Central memory CD8-positive, alpha-beta T cell (primary cell): ENCODE measurements at places on chromosomes 5 and 9.

DNA sequence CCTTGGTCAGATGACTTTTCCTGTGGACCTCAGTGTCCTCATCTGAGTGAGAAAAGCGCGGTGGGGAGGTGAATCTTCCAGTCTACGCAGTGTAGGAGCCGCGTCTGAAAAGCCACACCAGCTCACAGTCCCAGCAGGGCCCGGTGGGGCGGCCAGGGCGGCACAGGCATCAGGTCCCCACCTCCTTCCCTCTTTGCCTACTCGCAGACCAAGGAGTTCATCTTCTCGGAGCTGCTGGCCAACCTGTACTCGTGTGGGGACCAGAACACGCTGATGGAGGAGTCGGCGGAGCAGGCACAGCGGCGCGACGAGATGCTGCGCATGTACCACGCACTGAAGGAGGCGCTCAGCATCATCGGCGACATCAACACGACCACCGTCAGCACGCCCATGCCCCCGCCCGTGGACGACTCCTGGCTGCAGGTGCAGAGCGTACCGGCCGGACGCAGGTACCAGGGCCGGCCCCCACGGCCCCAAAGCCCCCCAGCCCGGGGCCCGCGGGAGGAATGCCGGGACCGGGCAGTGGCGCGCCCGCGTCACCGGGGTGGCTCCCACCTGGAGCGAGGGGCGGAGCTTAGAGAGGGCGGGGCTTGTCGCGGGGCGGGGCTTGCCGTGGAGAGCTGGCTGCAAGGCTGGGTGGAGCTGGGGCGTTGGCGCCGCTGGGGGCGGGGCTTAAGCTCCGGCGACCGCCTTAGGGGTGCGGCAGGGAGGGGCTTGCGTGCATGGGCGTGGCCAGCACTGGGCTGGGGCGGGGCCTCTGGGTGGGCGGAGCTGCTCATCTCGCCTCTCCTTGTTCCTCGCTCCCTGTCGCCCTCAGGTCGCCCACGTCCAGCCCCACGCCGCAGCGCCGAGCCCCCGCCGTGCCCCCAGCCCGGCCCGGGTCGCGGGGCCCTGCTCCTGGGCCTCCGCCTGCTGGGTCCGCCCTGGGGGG lies 25.6 kb downstream of the GOLGA2 start:
- DNase-seq = peak; percentile 97

GRCh38 chr5:111412593-111412992 lies 99.7 kb downstream of the STARD4 start:
- DNase-seq = no peak

GRCh38 chr9:6219981-6220380 lies 4.4 kb downstream of the IL33 start:
- DNase-seq = no peak

DNA sequence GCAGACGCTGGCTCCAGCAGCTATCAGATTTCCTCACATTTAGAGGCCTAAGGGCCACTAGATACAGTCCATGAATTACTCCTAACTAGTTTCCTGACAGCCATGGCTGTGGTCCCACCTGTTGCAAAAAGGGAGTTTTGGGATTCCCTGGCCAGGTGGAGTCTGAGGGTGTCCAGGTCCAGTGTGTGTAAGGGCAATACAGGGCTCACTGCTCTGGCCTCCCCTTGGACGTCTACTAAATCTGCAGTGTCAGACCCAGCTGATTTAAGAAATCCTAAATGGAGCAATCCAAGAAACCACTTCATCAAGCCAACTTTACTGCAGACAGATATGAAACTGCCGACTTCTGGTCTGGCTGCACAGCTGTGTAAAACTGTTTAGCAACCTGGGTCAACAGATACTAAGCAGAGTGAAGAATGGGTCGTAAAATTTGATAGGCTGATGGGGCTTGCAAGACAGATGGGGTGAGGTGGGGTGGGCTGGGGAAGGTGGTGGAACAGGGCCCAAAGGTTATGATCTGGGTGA lies 116.4 kb downstream of the GADD45G start:
- DNase-seq = no peak

DNA sequence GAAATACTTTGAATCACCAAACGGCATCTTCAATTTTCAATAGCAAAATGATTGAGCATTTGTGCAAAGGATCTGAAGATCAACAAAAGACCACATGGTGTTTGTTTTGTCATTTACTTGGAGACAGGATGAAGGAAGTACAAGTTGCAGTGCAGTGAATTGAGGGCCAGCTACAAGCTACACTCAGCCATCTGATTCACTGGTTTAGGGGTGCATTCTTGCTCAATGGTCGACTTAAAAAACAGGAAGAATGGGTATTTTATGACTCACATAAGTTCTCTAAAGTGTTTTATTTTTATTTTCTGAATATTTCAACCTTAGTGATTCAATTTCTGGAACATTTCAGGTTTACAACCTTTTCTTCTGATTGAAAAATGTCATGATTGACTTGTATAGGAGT lies 412.1 kb upstream of the ADAMTSL1 start:
- no peak for DNase-seq

- DNase-seq = no peak
These were observed 5.3 kb downstream of the SLC36A3 start for GRCh38 chr5:151298063-151298855.

- no peak for DNase-seq
These were observed 71.1 kb downstream of the MLLT3 start for GRCh38 chr9:20551236-20551635.

DNA sequence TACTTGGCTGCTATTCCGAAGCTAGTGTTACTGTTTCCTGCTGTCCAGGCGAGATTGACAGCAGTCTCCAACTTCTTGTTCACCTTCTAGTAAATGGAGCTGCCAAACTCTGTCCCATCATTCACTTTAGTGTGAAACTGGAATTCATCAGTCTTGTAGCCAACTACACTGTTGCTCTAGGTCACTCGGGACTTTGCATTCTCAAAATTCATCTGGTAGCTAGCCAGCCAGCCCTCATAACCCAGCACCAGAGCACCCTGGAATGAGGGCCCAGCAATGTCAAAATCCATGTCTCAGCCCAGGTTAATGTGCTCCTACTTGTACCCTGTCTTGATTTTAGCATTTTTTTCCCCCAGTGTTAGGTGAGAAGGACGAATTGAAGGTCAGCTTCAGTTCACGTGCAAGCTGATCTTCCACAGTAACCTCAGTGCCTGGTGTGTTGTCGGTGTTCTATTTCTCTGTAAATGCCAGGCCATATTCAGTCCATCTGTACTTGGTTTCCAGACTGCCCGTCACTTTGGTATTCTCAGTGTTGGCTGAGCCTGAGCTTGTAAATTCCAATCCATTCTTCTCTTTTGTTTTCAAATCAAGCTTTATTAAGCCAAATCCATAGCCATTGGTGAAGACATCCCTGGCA lies 28.9 kb downstream of the ZNF169 start:
- no peak for DNase-seq

- no peak for DNase-seq
These were observed 90.9 kb upstream of the MTAP start for GRCh38 chr9:21711504-21711903.

DNA sequence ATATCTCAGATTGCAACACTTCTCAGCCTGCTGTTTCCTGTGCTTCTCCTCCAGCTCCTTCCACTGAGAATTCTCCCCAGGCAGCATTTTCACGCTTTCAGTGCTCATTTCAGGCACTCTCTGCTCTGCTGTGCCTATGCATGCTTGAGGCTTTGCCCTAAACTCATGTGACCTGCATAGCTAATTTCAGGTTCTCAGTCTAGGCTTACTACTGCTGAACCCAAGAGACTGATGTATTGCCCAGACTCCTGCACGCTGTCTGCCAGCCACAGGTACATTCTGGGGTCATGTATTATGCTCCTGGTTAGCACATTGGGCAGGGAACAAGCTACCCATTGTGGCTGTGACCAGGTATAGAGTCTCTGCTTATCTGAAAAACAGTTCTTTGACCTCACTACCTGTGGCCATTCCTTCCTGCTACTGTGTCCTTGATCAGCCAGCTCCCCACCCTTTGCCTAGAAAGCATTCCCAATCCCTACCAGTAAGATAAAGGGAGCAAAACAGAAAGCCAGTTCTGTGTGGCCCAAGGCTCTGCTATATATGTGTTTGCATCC lies 34.7 kb downstream of the PIP5K1B start:
- no peak for DNase-seq

- DNase-seq = no peak
These were observed 652.4 kb downstream of the PDE4D start for GRCh38 chr5:59241119-59241518.
